ENCODE measurements at places on chromosomes 3 and 15.

- no peak for DNase-seq
Observed at GRCh38 chr3:5016211-5017161, 37.2 kb downstream of the BHLHE40 start.

DNA sequence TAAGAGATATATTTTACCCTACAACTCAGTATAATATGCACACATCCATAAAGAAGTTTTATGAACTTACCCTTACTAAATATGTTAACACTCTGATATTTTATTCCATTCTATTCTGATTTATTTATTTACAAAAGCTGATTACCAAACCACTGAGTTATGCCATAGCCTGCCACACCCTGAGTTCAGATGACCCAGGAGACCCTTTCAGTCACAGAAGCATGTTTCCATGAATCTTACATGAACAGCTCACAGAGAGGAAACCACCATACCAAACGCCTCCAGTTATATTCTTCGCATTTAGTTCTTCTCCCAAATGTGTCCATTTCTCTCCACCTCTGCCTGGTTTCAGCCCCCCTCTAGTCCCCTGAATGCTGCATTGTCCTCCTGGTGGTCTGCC, 103.5 kb downstream of the SEMA5B start:
- DNase-seq, result no peak

DNA sequence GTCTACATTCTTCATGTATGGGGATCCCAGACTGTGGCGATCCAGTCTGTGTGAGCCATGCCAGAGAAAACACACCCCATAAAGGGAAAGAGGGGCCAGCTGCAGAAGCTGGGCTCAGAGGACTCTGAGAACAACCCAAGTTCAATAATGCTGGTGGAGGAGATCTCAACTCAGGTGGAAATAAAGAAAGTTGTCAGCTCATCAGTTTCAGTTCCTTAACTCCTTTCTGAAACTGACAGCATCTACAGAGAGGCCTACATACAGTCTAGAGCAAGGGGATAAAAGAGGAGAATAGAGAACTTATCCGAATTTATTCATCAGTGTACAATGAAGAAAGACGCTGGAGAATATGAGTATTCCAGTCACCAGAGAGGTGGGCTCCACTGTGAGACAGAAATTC, 77.0 kb downstream of the NTRK3 start:
- no peak for DNase-seq

DNA sequence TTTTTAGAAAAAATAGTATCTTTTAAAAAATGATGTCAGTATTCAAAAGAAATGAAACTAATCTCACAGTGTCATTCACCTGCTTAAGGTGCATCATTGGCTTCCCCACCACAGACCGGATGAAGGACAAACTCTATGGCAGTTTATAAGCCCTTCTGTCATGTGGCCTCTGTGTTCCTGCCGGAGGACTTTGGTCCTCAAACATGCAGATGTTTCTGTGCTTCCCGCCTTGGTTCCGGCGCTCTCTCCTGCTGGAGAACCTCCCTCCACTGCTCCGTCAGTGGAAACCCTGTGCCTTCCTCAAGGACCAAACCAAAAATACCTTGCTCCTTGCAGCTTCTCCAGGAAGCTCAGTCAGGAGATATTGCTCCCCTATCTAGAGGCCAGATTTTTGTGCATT, 326.3 kb downstream of the UACA start:
- no peak for DNase-seq

DNA sequence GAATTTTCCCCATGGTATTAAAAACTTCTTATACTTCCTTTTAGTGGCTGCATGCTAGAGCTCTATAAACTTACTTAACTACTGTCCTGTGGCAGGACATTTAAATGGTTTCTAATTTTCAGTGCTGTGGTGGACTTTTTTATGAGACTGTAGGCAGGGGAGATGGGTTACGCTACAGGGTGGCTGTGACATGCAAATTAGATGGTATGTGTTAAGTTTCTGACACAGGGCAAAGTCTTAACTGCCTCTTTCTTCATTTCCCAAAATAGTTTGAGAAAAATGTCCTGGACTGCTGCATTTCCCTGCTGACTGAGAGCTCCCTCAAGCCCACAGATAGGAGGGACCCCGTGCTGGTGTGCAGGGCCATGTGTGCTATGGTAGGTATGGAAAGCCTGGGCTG, 22.0 kb downstream of the TGM4 start:
- no peak for DNase-seq
